ENCODE measurements at places on chromosomes 3 and 15.

GRCh38 chr3:188546835-188547670 is 393.1 kb downstream of the LPP start:
- no peak for DNase-seq
- H3K27me3 ChIP-seq, result no peaks in the 10 kb centered on the region
- H3K4me1 ChIP-seq, result no peaks in the 10 kb centered on the region
- H3K4me3 ChIP-seq, result no peak overlapping the region
- no peak overlapping the region for H3K27ac ChIP-seq

DNA sequence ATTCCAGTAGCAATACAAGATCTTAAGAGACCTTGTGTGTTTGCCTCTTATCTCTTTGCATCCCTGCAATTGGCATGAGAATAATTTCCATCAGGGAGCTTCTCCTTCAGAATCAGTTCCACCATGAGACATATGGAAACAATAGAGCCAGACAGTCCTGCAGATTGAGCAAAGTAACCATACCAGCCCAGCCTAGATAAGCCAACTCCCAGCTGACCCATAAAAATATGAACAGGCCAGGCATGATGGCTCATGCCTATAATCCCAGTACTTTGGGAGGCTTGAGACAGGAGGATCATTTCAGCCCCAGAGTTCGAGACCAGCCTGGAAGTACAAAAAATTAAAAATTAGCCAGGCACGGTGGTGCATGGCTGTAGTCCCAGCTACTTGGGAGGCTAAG is 12.7 kb downstream of the CNTN3 start:
- no peak overlapping the region for H3K27ac ChIP-seq
- H3K27me3 ChIP-seq, result no peaks in the 10 kb centered on the region
- H3K4me3 ChIP-seq, result no peak overlapping the region
- DNase-seq, result no peak
- H3K36me3 ChIP-seq, result no peaks in the 10 kb centered on the region

DNA sequence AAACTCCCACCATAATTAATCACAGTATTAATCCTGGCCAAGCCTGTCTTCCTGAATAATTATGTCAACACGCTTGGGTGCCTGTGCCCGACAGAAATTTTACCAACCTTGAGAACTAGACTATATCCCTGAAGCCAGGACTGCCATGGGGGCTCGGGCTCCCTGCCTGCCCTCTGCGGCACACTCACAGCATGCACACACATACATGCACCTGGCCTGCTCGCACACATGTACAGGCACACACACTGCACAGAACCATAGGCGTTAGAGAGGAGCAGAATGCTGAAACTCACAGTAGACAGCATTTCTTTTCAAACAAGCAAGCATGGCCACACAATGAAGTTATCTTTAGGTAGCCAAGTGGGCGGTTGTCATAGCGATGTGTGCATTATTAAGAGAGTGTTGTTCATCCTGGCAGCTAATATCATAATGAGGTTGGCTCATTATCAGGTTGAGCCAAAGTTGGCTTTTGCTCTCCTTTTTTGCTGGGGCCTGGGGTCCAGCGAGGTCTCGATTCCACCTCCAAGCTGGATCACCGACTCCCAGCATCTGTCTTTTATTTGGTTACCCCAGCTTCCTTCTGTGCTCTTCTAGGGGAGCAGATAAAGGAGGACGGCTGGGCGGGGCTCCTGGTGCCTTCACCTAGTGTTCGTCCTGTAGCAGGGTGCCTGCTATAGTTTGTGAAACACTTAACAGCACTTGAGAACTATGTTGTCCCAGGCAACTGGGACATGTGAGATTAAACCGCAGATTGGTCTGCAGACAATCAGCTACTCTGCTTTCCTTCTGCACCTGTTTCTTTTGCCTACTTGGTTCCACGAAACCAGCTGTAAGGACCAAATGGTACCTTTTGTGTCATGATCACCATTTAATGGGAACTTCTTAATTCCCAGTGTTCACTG is 91.4 kb downstream of the ZNF621 start:
- no peak overlapping the region for H3K27ac ChIP-seq
- H3K4me3 ChIP-seq, result no peak overlapping the region

- no peak overlapping the region for H3K27ac ChIP-seq
- H3K4me1 ChIP-seq, result no peaks in the 10 kb centered on the region
- no peaks in the 10 kb centered on the region for H3K36me3 ChIP-seq
- DNase-seq, result no peak
Observed at GRCh38 chr3:70094197-70094596, 94.7 kb downstream of the SAMMSON start.

DNA sequence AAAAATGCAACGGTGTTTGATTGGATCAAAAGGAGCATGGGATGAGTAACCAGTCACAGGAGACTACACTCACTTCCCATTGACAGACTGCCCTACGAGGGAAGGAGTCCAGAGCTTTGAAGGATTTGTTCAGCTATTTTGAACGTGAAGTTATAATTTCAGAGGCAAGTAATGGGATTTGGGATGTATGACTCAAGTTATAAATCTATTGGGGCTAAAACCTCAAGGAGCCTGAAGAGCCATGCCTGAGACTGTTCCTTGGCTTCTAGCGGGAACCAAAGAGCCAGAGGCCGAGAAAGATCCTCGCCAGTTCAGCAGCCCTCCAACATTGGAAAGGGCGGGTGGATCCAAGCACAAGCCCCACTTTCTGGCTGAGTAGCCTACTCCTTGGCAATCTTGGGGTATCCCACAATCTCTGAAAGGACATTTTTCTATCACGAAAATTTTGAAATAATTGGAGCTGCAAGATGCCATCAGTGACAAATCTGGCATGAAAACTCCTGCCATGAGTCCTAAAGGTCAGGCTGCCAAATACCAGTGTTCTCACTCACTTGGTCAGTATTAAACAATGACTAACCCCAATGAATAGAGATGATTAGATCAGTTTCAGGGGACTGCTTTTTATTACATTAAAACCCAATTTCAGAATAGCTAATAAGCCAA is 48.6 kb upstream of the SLCO2A1 start:
- DNase-seq, result no peak
- no peaks in the 10 kb centered on the region for H3K36me3 ChIP-seq
- no peaks in the 10 kb centered on the region for H3K27me3 ChIP-seq
- no peak overlapping the region for H3K4me3 ChIP-seq
- H3K27ac ChIP-seq, result no peak overlapping the region
- no peaks in the 10 kb centered on the region for H3K4me1 ChIP-seq

GRCh38 chr15:66721020-66721419 is 19.0 kb downstream of the SMAD6 start:
- DNase-seq, result no peak
- H3K36me3 ChIP-seq, result no peaks in the 10 kb centered on the region
- H3K4me1 ChIP-seq, result peaks cover 70% of the 10 kb centered on the region
- peak overlapping the region; percentile 53 for H3K27ac ChIP-seq
- no peaks in the 10 kb centered on the region for H3K27me3 ChIP-seq

DNA sequence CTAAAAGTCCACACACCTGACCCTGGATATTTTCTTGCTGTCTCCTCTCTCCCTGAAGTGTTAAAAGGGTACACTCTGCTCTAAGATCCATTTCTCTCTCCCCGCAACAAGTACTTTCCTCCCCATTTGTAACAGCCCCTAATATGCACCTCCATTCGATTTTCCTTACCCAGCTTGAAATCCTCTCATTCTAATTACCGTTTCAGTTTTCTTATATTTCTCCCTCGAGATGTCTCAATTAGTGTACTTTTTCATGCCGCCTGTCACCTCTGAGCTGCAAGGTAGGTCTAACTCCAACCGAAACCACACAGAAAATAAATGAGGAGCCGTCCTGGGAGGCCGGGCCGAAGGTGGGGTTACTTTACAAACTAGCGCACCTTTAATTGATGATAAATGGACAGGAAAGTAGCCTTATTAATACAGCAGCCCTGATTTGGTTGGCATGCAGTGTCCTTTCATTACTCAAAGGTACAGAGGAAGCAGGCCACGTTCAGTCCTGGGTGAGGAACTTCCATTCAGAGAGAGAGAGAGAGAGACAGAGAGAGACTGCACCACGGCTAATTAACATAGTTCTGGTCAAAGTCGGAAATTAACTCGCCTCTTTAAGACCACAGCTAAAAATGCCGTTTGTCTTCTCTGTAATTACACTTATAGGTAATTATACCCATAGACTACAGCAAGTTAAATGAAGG is 319.9 kb downstream of the ARRDC4 start:
- no peak overlapping the region for H3K4me3 ChIP-seq
- H3K27me3 ChIP-seq, result peaks cover 3% of the 10 kb centered on the region
- no peaks in the 10 kb centered on the region for H3K36me3 ChIP-seq
- H3K4me1 ChIP-seq, result no peaks in the 10 kb centered on the region

DNA sequence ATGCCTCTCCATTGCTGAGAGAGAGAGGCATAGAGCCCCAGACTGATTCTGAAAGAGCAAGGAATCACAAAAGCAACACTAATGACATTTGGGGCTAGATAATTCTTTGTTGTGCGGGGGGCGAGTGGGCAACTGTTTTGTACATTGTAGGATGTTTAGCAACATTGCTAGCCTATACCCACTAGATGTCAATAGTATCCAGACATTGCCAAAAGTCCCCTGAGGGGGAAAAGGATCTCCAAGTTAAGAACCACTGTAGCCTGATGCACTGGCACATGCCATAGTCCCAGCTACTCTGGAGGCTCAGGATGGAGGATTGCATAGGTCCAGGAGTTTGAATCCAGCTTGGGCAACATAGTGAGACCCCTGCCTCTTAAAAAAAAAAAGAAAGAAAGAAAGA is 22.8 kb upstream of the GOLM2 start:
- no peaks in the 10 kb centered on the region for H3K4me1 ChIP-seq
- no peaks in the 10 kb centered on the region for H3K27me3 ChIP-seq
- no peaks in the 10 kb centered on the region for H3K36me3 ChIP-seq
- H3K4me3 ChIP-seq, result no peak overlapping the region
- no peak overlapping the region for H3K27ac ChIP-seq
- no peak for DNase-seq

DNA sequence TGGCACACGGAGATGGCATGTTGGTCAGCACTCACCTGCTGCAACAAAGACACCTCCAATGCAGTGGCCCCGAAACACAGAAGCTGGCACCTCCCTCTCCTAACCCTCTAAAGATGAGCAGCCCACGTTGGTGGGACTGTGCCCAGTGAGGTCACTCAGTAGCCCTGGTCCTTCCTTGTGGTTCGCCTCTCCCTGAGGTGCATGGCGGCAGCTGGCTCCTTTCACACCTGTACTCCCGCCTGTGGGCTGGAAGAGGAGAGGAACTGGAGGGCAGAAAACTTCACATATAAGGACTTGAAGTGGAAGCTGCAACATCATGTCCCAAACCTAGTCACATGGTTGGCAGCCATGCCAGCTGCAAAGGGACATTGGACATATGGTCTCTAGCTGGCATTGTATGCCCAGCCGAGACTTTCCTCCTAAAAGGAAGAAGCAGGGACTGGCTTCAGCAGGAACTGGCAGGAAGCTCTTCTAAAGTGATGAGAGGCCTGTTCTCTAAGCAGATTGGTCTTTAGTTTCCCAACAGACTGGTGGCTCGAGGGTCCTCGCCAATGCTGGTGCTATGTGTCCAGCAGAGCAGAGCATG is 10.8 kb upstream of the C3orf22 start:
- no peak for DNase-seq
- no peaks in the 10 kb centered on the region for H3K36me3 ChIP-seq

- H3K4me3 ChIP-seq, result no peak overlapping the region
- no peak overlapping the region for H3K27ac ChIP-seq
- no peaks in the 10 kb centered on the region for H3K36me3 ChIP-seq
- H3K4me1 ChIP-seq, result no peaks in the 10 kb centered on the region
- no peaks in the 10 kb centered on the region for H3K27me3 ChIP-seq
Observed at GRCh38 chr3:175185903-175186302, 326.8 kb downstream of the NAALADL2 start.

- DNase-seq, result no peak
- H3K4me1 ChIP-seq, result no peaks in the 10 kb centered on the region
- H3K4me3 ChIP-seq, result no peak overlapping the region
- no peaks in the 10 kb centered on the region for H3K27me3 ChIP-seq
Observed at GRCh38 chr3:33575311-33575710, 135.1 kb upstream of the UBP1 start.

- DNase-seq, result no peak
- no peaks in the 10 kb centered on the region for H3K4me1 ChIP-seq
- no peak overlapping the region for H3K27ac ChIP-seq
Observed at GRCh38 chr3:183438735-183439134, 10.3 kb upstream of the MCF2L2 start.

GRCh38 chr3:107850681-107851080 is 240.2 kb downstream of the CD47 start:
- peaks cover 6% of the 10 kb centered on the region for H3K4me1 ChIP-seq
- H3K27me3 ChIP-seq, result no peaks in the 10 kb centered on the region
- no peak for DNase-seq
- H3K4me3 ChIP-seq, result no peak overlapping the region

GRCh38 chr15:29784413-29784812 is 37.9 kb downstream of the TJP1 start:
- H3K27me3 ChIP-seq, result no peaks in the 10 kb centered on the region
- DNase-seq, result no peak
- H3K36me3 ChIP-seq, result no peaks in the 10 kb centered on the region
- H3K4me1 ChIP-seq, result peaks cover 29% of the 10 kb centered on the region

- no peaks in the 10 kb centered on the region for H3K4me1 ChIP-seq
- no peak overlapping the region for H3K27ac ChIP-seq
- H3K27me3 ChIP-seq, result no peaks in the 10 kb centered on the region
Observed at GRCh38 chr15:36953346-36953745, 147.0 kb downstream of the MEIS2 start.

- H3K36me3 ChIP-seq, result no peaks in the 10 kb centered on the region
- no peaks in the 10 kb centered on the region for H3K27me3 ChIP-seq
- no peak for DNase-seq
- no peaks in the 10 kb centered on the region for H3K4me1 ChIP-seq
Observed at GRCh38 chr3:24195504-24196230, 250.6 kb downstream of the NR1D2 start.

GRCh38 chr3:138032567-138032966 is 22.6 kb downstream of the CLDN18 start:
- no peaks in the 10 kb centered on the region for H3K36me3 ChIP-seq
- no peak for DNase-seq
- no peak overlapping the region for H3K27ac ChIP-seq
- no peaks in the 10 kb centered on the region for H3K27me3 ChIP-seq

DNA sequence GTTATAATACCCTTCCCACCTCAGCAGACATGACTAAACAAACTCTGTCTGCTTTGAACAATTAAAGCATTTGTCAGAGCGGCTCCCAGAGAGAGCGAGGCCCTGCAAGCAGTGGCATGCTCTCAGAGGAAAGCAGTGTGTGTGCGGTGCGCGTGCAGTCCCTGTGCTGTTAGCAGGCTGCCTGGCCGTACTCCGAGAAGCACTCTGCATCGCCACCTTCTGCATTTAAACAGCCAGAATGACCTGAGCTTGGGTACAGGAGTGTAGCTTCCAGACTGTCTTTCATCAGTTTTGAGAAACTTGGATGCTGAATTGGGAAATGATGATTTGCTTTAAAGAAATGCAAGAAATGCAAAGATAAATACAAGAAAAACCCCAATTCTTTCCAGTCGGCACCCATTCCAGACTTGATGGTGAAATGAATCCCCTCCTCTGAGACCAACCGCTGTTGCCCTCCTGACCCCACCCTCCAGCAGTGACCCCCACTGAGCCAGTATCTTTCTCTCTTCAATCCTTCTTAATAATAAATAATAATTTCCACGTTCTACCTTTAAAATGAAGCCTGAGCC is 113.5 kb downstream of the VGLL4 start:
- peaks cover 49% of the 10 kb centered on the region for H3K4me1 ChIP-seq
- H3K36me3 ChIP-seq, result no peaks in the 10 kb centered on the region
- H3K27ac ChIP-seq, result peak overlapping the region; percentile 43
- H3K27me3 ChIP-seq, result no peaks in the 10 kb centered on the region
- no peak for DNase-seq
- H3K4me3 ChIP-seq, result no peak overlapping the region

All from tibial nerve (tissue), 4 donors.